ENCODE measurements at places on chromosomes 2 and 18. TPM values are rescaled to one million over a fixed set of nuclear protein-coding genes. Genes with fewer than 3 reads are reported as not detected.

The UGT1A5 gene
- total RNA-seq = not detected

The ZNF804A gene
- 0.25 TPM for total RNA-seq

The ABCG8 gene
- total RNA-seq = 0.06 TPM

The AQP4 gene
- 0.78 TPM for total RNA-seq

The DOK6 gene
- 0.35 TPM for total RNA-seq

The CYP27A1 gene
- 3.6 TPM for total RNA-seq

The STAT1 gene
- 21.7 TPM for total RNA-seq

The UGT1A6 gene
- total RNA-seq = not detected

The KCNJ13 gene
- not detected for total RNA-seq

The CCDC195 gene
- not detected for total RNA-seq

The MRO gene
- total RNA-seq = 3.9 TPM

The MDH1B gene
- 1.0 TPM for total RNA-seq

GRCh38 chr2:241153616-241154015 lies 3.3 kb downstream of the PPP1R7 start:
- H3K4me1 ChIP-seq = no peaks in the 10 kb centered on the region
- no peak overlapping the region for H3K4me3 ChIP-seq
- no peak for DNase-seq
- peaks cover 8% of the 10 kb centered on the region for H3K36me3 ChIP-seq
- no peak overlapping the region for H3K27ac ChIP-seq

GRCh38 chr2:152099367-152100050 lies 665 bp upstream of the CACNB4 start:
- peak overlapping the region; percentile 48 for H3K4me3 ChIP-seq
- no peak for DNase-seq
- no peaks in the 10 kb centered on the region for H3K27me3 ChIP-seq
- peaks cover 12% of the 10 kb centered on the region for H3K4me1 ChIP-seq

- no peak overlapping the region for H3K4me3 ChIP-seq
- H3K36me3 ChIP-seq = no peaks in the 10 kb centered on the region
- H3K27me3 ChIP-seq = no peaks in the 10 kb centered on the region
- DNase-seq = no peak
- no peaks in the 10 kb centered on the region for H3K4me1 ChIP-seq
- H3K27ac ChIP-seq = no peak overlapping the region
These were observed 103.4 kb downstream of the CCDC141 start for GRCh38 chr2:178946494-178946893.

GRCh38 chr2:181073896-181074295 lies 93.5 kb downstream of the UBE2E3 start:
- no peak overlapping the region for H3K4me3 ChIP-seq
- no peak overlapping the region for H3K27ac ChIP-seq
- no peaks in the 10 kb centered on the region for H3K4me1 ChIP-seq

- DNase-seq = no peak
- H3K27ac ChIP-seq = no peak overlapping the region
- H3K4me1 ChIP-seq = no peaks in the 10 kb centered on the region
- no peaks in the 10 kb centered on the region for H3K27me3 ChIP-seq
- no peak overlapping the region for H3K4me3 ChIP-seq
These were observed 19.8 kb downstream of the MYL12B start for GRCh38 chr18:3281456-3282400.

GRCh38 chr2:30095402-30095801 lies 51.4 kb upstream of the YPEL5 start:
- no peaks in the 10 kb centered on the region for H3K36me3 ChIP-seq
- H3K4me3 ChIP-seq = no peak overlapping the region
- peaks cover 5% of the 10 kb centered on the region for H3K27me3 ChIP-seq
- H3K4me1 ChIP-seq = no peaks in the 10 kb centered on the region
- DNase-seq = no peak

DNA sequence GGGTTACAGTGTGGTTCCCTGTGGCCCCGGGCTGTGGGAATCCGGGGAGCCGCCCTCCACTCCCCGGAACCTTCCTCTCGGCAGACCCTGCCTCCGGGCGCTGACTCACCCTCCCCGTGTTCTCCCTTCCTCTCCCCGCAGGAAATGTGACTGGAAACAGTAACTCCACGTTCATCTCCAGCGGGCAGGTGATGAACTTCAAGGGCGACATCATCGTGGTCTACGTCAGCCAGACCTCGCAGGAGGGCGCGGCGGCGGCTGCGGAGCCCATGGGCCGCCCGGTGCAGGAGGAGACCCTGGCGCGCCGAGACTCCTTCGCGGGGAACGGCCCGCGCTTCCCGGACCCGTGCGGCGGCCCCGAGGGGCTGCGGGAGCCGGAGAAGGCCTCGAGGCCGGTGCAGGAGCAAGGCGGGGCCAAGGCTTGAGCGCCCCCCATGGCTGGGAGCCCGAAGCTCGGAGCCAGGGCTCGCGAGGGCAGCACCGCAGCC lies 59.5 kb downstream of the TNFRSF11A start:
- no peaks in the 10 kb centered on the region for H3K4me1 ChIP-seq
- H3K27ac ChIP-seq = no peak overlapping the region
- peak overlapping the region; percentile 35 for H3K4me3 ChIP-seq
- DNase-seq = no peak
- H3K36me3 ChIP-seq = no peaks in the 10 kb centered on the region

DNA sequence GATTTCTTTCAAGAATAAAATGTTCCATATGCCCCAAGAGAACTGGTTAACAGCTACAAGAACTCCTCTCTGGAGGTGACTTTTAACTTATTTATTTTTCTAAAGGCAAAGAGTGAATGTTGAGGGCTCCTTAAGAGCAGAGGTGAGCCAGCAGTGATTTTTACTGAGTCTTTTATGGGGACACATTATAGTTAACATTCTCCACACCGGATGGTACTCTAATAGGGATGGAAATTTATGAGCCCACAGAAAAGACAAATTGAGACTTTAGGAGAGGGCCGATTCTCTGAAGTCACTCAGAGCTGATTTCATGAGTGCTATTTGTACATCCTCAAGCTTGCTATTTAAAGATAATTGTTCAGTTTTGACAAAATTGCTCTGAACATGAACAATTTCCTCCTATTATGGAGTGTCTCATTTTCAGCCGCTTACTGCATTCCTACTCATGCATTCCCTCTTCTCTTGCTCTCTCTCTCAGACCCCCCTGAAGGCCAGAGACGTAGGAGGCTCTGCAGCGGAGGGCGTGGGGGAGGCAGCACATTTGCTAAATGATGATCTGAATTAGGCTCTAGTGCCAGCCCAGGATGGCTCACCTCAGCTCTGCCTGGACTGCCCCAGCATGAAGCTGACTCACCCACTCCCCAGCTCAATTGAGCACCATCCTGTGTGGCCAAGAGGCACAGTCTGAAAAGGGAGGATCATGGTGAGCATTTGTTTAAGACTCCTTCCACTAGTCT lies 5.9 kb upstream of the RPL37A start:
- no peaks in the 10 kb centered on the region for H3K4me1 ChIP-seq
- H3K36me3 ChIP-seq = no peaks in the 10 kb centered on the region
- H3K4me3 ChIP-seq = no peak overlapping the region
- no peak overlapping the region for H3K27ac ChIP-seq

DNA sequence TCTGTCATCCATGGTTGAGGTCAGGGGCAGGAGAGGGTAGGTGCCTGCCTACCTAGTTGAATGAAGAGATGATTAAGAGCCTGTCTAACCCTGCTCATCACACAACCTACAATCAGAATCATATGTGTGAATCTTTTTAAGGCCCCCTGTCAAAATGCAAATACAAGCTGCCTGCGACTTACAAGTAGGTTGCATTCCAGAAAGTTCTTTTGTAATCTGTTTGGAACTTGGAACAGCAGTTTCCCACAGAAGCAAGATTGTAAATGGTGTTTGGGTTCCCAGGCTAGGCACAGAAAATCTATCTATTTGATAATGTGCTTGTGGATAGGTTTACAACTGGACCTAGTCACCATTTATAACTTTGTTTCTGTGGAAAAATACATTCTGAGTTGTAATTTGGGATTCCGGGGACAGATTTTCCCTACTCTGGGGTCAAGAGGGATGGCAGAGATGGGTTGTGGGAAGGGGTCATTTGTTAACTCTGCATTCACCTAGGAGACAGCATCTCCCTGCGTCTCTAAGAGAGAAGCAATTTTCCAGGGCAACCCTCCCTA lies 4.4 kb downstream of the LIPG start:
- H3K4me1 ChIP-seq = no peaks in the 10 kb centered on the region
- no peak for DNase-seq
- H3K27me3 ChIP-seq = no peaks in the 10 kb centered on the region
- H3K36me3 ChIP-seq = no peaks in the 10 kb centered on the region
- no peak overlapping the region for H3K27ac ChIP-seq
- no peak overlapping the region for H3K4me3 ChIP-seq

- H3K4me1 ChIP-seq = peaks cover 8% of the 10 kb centered on the region
- no peak overlapping the region for H3K27ac ChIP-seq
- peak; percentile 32 for DNase-seq
- H3K27me3 ChIP-seq = peaks cover 11% of the 10 kb centered on the region
- H3K36me3 ChIP-seq = no peaks in the 10 kb centered on the region
These were observed 1.8 kb upstream of the ALK start for GRCh38 chr2:29923110-29923721.

DNA sequence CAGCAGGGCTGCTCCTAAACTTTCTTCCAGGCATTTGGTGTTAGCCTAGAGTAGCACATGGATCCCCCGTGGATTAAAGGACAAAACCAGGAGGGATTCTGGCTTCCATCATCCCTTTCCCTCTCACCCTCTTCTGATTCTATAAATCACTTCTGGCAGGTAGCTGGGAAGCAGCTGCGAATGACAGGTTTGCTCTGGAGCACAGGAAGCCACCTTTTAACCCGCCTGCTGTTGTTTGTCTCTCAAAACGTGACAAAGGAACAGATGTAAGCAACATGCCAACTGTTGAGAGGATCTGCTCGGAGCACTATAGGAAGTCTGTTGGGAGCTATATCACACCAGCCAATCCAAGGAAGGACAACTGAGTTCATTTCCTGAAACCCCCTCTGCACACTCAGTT lies 101.9 kb downstream of the ACTR2 start:
- H3K4me3 ChIP-seq = no peak overlapping the region
- no peaks in the 10 kb centered on the region for H3K27me3 ChIP-seq
- no peaks in the 10 kb centered on the region for H3K4me1 ChIP-seq
- H3K27ac ChIP-seq = no peak overlapping the region

DNA sequence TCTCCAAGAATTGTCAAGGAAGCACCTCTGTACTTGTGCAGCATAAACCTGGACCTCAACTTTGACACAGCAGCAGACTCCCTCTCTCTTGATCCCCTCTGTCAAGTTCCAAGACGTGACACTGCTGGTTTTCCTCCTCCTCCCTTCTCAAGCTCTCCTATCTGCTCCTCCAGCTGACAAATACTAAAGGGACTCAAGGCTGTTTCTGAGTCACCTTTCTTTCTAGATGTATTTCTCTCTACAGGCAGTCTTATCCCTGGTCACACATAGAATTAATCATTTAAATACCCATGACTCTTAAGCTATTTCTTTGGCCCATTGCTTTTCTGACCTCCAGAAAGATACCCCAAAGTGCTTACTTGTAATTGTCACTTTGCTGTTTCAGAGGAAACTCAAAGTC lies 53.5 kb downstream of the SEPTIN10 start:
- H3K27me3 ChIP-seq = no peaks in the 10 kb centered on the region
- peaks cover 5% of the 10 kb centered on the region for H3K4me1 ChIP-seq
- no peak overlapping the region for H3K27ac ChIP-seq
- DNase-seq = no peak
- H3K36me3 ChIP-seq = no peaks in the 10 kb centered on the region

DNA sequence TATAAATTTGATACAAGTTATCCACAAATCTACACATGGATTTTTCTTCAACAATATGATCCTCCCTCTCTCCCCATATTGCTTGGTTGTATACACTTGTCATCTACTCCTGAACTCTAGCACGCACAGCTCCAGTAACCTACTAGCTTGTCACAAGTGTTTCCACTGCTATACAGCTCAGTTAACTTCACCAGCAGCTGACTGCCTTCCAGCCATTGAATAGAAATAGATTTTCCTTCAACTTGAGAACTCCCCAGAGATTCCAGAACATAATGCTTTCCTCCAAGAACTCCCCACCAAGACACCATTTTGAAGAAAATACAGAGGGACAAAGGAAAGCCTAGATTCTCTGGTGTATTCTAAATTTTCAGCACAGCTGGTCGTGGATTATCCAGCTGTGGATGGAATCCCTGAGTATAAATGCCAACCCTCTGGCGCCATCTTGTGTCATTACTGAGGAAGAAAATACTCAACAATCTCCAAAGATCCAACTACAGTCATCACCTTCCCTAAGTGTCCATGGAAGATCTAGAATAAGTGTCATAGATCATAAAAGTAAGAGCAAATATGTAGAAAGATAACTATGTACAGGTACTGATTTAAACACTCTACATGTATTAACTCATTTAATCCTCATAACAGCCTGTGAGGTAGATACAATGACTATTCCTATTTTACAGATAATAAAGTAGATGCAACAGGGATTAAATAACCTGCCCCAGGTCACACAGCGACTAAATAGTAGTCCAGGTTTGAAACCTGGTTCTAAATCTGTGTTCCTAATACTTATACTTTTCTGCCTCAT lies 156.7 kb downstream of the ARHGAP28 start:
- no peaks in the 10 kb centered on the region for H3K27me3 ChIP-seq
- no peak for DNase-seq
- H3K36me3 ChIP-seq = peaks cover 7% of the 10 kb centered on the region
- H3K4me3 ChIP-seq = no peak overlapping the region
- no peaks in the 10 kb centered on the region for H3K4me1 ChIP-seq

DNA sequence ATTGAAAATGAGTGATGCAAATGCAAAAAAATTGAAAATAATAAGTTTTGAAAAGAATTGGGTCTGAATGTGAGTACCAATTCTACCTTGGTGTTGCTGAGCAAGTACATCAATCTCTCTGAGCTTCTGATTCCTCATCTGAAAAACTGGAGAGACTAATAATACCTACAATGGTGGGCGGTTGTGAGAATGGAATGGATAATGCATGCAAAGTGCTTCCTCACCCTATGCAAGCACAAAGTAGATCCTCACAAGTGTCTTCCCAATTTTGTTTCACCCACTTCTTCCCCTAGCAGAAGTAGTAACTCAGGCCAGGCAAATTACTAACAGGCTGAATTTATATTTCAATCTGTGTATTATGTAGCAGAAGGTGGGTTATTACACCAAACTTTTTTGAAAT lies 191.7 kb upstream of the PIK3C3 start:
- DNase-seq = no peak
- no peak overlapping the region for H3K27ac ChIP-seq
- H3K4me3 ChIP-seq = no peak overlapping the region
- no peaks in the 10 kb centered on the region for H3K27me3 ChIP-seq
- no peaks in the 10 kb centered on the region for H3K4me1 ChIP-seq

- H3K27ac ChIP-seq = no peak overlapping the region
- H3K4me3 ChIP-seq = no peak overlapping the region
- no peak for DNase-seq
- H3K27me3 ChIP-seq = no peaks in the 10 kb centered on the region
- H3K36me3 ChIP-seq = no peaks in the 10 kb centered on the region
- H3K4me1 ChIP-seq = no peaks in the 10 kb centered on the region
These were observed 101.6 kb upstream of the FAM136A start for GRCh38 chr2:70403267-70404053.
